ENCODE measurements at places on chromosomes 16 and 17.

GRCh38 chr17:8494506-8495111, 58.9 kb downstream of the NDEL1 start:
- DNase-seq, result no peak

GRCh38 chr16:88785106-88785924, at the start of gene PIEZO1:
TSS of gene PIEZO1 (minus strand) at chr16:88785220. CDS start at chr16:88784964, 256 bp downstream.
- peak; percentile 74 for DNase-seq

GRCh38 chr17:76200354-76200753, 39.9 kb downstream of the RNF157 start:
- no peak for DNase-seq

DNA sequence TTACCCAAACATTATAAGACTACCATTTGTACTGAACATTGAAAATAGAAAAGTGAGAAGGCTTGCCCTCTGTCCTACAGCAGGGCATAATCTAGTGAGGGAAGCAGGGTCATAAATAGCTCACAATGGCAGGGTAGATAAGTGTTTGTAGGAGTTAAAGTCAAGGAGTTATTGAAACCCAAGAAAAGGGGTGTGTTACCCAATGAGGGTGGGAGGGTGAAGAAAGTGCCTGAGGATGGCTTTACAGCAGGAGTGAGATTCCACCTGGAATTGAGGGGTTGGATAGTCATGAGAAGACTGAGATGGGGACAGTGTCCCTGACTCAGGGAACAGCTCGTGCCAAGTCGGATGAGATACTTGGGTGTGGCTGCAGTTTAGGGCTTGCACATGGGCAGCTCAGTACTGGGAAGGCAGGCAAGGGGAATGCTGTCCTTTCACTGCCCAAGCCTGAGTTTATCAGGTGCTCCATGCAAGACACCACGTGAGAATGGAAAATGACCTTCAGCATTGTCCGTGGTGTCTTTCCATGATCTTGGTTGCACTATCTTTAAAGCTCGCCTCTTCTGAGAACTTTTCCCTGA, 393.2 kb upstream of the MAF start:
- no peak for DNase-seq

GRCh38 chr17:79090443-79091225, 16.0 kb downstream of the ENGASE start:
- DNase-seq, result no peak

GRCh38 chr16:85753976-85754375, 3.1 kb upstream of the C16orf74 start:
- no peak for DNase-seq

DNA sequence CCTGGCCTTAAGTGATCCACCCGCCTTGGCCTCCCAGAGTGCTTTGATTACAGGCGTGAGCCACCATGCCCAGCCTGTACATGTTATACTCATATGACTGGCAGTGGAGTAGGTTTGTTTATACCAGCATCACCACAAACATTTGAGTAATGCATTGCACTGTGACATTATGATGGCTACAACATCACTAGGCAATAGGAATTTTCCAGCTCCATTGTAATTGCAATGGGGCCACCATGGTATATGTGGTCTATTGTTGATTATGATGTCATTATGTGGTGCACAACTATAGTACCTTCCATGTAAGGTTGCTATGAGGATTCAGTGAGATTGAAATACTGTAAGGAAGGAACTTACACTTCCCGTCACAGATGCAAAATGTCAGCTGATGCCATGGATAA, 168.9 kb downstream of the COPRS start:
- DNase-seq, result no peak

DNA sequence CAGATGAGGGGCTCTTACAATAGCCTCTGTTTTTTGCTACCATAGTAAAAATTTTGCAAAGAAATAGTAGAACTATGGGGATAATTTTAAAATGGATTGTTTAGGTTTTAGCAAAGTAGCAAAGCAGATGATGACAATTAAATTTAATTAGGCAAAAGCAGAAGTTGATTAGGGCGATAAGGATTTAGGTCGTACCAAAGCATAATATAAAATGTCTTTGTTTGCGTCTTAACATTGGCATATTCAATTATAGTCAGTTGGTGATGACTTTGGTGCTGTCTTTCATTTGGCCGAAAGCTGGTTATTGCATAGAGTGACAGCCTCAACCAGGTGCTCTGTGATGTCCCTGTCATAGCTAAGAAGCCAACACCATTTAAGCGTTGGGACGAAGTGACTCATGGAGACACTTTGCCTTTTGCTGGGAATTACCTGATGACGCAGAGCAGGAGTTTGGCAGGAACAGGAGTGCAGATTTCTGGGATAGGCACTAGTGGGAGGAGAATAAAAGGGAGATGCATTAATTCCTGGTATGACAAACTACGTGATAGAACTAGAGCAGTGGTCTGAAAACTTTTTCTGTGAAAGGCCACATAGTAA, 38.3 kb downstream of the MAP2K6 start:
- DNase-seq, result no peak

DNA sequence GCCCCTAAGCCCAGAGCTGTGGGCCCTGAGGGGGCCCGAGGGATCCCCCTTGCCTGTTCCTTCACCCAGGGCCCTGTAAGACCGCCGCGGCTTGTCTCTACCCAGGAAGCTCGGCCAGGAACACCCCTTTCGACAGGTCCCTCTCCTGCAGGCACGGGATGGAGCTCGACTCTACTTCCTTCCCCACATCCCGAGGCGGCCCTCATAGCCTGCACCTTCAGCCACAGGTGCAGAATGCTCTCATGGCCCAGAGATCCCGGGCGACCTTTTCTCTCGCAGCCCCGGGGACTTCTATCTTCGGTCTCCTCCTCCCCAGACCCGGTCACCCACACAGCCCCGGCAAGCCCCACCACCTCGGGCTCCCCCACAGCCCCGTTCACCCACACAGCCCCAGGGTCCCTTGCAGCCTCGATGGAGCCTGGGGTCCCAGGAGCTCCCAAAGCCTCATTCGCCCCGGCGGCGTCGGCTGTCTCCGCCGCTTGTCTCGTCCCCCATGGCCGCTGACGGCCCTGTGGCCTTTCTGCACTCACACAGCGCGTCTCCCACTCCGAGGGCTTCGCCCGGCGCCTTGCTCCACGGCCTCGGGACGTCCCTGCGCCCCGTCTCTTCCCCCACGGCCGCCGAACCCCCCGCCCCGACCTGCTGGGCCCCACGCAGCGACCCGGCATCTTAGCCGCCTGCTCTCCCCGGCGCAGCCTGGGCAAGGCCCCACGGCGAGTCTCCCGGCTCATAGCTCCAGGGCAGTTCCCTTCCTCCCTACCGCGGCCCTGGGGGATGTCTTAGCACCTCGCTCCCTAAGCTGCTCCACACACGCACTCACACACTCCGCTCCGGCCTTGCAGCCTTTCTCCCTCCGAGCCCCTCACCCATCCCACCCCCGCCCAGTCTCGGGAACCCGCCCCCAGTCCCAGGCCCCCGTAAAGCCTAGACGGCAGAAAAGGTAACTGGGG, 650 bp downstream of the KIAA0753 start:
- DNase-seq, result no peak

DNA sequence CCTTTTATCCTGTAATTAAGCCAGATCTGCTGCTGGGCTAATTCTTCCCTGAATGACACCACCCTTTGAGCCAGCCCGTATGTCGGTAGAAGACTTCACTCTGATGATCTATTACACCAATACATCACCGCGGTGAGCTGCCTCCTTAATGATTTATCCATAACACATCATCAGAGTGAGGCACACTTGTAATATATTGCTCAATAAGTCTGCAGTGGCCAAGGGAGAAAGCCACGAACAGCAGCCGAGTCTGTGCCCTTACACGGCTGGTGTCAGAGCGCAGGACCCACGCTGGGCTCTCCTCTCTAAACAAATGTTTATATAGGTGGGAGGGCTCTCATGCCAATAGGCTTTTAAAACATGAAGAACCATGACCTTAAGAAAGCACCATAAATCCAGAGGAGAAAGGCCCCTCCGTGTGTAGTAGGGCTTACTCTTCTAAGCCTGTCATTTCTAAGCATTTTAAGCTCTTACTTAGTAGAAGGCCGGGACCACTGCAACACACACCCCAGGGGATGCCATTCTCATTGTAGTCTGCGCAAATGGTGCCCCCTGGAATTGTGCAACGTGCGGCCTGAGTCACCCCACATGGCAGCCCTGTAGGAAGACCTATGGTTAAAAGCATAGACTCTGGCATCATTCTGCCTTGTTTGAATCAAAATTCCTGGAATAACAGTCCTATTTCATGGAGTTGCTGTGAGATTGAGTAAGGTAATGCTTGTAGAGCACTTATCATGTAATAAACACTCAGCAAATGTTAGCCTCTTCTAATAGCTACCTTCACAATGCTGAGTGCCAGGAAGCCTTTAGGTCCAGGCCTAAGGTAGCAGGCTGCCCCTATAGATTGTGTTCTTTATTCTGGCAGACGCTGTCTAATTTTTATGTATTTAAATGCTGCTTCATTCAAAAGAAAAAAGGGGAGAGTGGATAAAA, 26.1 kb downstream of the MRPS23 start:
- no peak for DNase-seq

DNA sequence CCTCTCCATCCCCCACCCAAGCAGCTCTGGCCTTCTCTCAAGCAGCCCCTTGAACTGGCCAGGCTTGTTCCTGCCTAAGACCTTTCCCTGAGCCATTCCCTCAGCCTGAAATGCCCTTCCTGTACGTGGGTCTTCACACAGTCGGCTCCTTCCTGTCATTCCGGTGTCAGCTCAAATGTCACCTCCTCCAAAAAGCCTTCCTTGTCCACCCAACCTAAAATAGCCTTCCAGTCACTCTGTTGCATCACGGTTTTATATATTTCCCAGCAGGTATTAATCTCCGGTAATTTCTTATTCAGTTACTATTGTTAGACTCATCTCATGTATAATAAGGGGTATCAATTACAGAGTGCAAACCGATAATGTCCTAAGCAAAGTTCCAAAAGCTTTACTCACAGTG, 51.8 kb downstream of the C17orf67 start:
- DNase-seq, result no peak

- DNase-seq, result no peak
Measured at GRCh38 chr17:12463102-12463501, 202.6 kb upstream of the MYOCD start.
